Stimulated activated CD4-positive, alpha-beta T cell treated with anti-CD3 and anti-CD28 coated beads, Interleukin-1b, Interleukin-23, amount 100 ng/mL, for 1 hour (primary cell): ENCODE measurements at places on chromosomes 3 and 15.

DNA sequence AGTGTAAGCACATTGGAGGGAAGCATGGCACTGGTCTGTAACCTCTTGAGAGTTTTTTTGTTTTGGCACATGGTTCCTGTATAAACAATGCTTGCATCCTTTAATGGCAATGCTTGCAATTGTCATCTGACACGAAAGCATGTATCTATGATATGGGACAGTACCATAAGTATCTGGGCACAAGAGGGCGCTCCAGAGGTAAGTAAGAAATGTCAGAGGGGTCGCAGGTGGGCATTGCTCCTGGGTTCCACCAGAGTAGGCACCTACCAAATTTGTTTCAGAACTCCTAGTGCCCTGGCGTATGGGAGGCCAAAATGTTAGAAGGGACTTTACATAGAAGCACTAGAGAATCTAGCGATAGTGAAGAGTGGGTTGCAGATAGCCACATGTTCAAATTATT, 58.7 kb upstream of the BCHE start:
- no peak for DNase-seq

DNA sequence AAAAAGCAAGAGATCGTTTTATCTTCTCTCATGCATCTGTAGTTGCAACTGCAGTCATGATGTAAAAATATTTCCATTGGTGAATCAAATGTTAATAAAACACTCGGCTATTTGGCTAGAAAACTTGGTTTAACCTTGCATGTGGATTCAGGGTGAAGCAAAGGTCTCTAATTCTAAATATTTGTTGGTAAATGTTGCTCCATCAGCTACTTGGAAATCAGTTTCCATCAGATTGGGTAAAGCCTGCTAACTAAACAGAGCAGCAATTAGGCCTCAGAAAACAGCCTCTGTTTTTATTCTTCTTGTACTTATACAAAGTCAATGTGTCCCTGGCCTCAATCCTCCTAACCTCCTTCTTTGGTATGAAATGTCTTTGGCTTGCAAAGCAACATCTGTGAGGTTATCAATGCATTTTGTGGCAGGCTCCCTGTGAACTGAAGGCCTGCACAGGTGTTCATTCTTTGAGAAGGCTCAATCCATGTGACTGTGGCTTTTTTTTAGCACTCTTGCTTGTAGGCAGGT, 312.3 kb downstream of the WDR72 start:
- DNase-seq, result no peak

- DNase-seq, result no peak
These were observed 87.3 kb downstream of the TFG start for GRCh38 chr3:100796556-100796955.

GRCh38 chr3:128089135-128089534, 34.5 kb downstream of the RUVBL1 start:
- DNase-seq, result no peak

DNA sequence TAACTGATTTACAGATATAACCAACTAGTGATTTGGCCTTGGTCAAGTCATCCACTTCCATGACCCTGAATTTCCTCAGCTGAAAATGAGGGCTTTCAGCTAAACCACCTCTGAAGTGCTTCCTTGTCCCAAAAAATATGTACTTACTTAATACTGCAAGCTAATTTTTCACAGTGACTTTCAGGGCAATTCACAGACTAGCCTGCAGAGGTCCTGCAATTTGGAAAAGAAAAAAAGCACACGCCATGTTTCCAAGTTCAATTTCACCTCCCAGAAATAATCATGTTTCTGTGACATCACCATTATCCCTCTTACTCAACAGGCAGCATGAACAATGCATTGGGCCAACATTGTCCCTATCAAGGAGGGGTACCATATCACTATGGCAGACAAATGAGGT, 218.2 kb downstream of the SHOX2 start:
- no peak for DNase-seq

DNA sequence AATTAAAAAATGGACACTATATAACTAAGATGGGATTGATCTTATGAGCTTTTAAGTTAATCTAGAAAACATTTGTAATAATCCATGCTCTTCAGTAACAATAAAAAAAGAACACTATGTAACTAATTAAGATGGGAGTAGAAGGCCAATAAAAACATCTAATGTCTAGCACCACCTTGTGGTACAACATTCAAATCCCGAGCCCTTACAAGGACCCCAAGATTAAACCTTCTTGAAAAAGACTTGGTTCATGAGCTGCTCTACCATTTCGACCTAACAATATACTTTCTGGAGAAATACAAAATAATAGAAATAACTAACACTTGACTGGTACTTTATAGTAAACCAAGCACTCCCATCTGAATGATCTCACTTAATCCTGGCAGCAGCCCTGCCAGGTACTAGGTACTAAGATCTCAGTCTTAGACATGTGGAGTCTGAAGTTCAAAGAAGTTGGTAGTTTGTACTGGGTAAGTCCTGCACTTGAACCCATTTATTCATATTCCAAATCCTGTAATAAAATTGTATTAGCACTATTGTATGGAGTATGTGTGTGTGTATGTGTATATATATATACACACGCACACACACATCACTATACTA, 21.8 kb downstream of the METTL6 start:
- no peak for DNase-seq

GRCh38 chr3:39140341-39140971, 12.9 kb downstream of the CSRNP1 start:
- no peak for DNase-seq

DNA sequence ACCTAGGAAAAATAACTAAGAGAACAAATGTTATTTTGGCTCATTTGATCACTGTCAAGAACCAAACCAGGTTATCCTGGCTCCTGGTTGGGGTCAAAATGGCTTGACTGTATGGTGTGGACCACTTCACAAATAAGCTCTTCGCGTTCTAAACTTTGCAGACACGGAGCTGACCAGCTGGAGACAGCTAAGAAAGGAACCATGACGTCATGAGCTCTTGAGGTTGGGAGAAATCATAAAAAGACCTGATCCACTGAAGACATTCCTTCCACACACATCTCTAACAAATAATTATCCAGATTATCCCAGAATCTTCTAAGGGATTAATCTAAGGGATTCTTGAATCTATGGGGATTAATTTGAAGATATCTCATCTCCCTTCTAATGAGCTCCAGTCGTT, 321.5 kb upstream of the IGF1R start:
- no peak for DNase-seq

DNA sequence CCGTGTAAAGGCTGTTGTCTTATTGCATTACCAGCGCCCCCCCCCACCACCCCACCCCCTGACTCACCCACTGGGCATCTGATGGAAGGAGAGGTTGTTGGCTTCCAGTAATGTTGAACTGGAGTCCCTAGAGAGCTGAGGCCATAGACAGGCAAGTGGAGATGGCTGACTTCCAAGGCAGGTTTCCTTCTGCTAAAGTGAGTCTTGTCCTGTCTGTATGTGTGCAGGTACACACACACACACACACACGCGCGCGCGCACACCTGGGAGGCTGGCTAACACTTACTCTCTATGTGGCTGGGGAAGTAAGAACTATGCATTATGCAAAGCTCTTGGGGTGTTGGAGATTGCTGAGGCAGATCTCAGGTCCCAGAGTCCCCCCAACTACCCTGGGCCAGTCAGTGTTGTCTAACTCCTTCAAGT, 1.6 kb upstream of the KY start:
- DNase-seq, result no peak

GRCh38 chr15:35854316-35854715, 308.4 kb upstream of the DPH6 start:
- no peak for DNase-seq

DNA sequence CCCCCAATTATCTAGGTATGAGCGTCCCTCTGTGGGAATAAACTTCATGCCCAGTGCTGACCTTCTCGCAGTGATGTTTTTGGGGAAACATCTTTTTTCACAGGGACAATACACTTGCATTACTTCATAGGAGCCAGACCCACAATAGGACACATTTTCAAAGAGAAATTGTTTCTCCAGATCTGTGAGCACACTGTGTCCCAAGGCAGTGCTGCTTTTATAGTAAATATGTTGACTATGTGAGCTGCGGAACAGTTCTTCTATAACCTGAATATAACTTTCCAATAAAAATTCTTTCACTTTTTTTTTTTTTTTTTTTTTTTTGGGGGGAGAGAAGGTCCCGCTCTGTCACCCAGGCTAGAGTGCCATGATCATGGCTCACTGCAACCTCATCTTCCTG, 17.4 kb upstream of the THSD4 start:
- DNase-seq, result no peak

GRCh38 chr15:81418891-81419290, 44.9 kb upstream of the TMC3 start:
- no peak for DNase-seq

DNA sequence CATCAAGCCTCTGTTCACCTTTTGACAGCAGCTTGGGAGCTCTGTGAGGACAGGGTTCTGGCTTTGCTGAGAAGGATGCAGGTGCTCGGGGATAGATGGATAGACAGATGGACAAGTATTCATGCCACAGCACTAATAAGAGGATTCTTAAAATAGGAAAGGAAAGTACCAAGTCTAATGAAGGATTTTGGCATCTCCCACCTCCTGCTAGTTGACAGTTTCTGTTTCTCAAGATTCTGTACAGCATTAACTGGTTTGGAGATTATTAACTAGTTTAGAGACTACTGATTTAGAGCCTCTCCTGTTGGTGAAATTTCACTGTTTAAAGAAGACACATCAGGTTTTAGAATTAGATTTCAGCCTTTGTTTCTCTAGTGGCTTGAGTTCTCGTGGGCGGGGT, 152.3 kb downstream of the CACNA1D start:
- DNase-seq, result no peak

DNA sequence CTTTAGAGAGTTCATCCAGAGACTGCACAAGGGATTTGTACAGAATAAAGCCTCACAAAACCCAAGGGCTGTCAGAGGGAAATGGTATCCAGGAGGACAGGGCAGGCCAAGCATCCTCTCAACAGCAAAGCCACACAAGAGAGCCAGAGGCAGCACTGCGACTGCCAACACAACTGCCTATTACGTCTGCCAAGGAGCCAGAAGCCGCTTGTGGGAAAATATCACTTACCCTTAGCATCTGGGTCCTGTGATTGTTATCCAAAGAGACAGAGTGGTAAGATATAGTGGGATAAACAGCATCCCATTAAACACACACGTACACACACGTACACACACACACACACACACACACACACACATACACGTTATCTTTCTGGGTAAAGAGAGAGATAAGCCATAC, 618.3 kb upstream of the AGTR1 start:
- no peak for DNase-seq

DNA sequence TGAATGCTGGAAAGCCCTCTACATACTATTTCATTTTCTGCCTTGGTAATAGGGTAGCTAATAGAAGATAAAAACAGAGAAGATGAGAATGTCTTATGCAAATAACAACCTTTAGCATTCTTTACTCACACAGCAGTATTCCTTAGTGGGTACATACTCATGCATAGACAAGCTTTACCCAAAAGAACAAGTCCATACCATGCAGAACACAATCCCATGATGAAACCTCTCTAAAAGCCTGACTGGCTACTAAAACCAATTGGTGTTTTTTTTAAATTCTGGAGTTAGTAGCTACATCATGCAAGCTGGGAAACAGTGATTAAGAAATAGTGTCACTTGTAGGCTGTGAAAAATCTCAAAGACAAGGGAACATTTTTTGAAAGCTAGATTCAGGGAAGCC, 104.8 kb downstream of the DHX30 start:
- no peak for DNase-seq

DNA sequence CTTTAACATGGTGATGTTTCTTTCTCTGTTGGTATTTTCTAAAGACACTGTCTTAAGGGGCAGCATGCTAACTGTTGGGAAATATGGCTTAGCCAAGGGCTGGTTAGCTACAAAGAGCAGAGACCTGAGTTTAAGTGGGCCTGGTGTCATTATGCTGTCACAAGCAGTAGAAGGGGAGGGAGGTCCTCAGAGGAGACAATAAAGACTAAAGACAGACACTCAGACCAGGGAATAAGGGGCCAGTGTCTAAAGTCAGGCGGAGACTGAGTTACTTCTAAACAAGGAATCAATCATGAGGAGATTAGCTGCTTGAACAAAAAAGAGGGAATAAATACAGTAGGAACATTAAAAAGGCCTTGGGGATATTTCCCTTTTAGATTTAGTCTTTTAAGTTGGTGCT, 142.7 kb upstream of the DPPA4 start:
- no peak for DNase-seq

GRCh38 chr15:90529371-90530249, at the start of gene CRTC3:
Gene CRTC3 (plus strand): TSS chr15:90529923. CDS start chr15:90530072, 149 bp downstream.
- DNase-seq, result no peak

DNA sequence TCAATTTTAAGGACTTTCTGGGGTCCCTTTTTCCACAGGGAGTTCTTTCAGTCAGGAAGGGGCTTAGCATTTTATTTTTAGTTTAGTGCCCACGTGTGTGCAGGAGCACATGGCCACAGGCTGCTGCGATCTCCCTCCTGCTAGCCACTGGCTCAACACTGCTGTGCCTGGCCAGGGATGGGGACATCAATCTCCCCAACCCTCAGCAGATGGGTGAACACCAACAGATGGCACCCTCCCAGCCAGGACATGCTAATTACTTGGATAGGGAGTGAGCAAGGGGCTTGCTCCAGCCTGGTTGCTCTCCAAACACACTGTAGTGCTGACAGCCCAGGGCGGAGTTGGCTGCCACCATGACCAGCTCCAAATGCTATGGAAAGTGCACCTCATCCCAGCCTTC, 7.4 kb upstream of the RIOX2 start:
- DNase-seq, result no peak

DNA sequence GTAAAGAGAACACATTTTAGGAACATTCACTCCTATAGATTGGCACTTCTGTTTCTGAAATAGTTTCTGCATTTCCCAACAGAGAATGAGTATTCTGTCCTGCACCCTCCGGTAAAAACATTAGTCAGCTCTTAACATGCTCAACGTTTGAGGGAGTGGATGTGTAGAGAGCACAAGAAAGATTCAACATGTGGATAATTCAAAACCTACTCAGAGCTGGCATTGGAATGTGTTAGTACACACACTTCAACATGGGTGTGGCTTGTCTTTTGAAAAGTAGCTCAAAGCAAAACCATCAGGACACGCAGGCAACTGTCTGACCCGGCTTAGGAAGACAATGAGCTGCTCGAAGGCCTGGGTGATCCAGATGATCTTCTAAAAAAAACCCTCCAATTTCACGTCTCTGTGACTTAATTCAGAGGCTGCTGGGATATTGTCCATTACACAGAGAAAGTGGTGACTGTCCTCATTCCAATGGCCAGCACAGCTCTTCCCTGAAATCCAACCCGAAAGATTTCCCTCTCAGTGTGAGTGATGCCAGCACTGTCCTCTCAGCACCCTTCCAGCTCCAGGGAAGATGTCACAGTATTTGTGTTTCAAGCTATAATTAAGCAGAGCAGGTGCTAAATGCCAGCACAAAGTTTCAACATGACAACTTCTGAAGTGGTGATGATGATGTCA, 18.1 kb downstream of the FBN1 start:
- DNase-seq, result no peak
